Caki2 (cell line): ENCODE measurements at places on chromosomes 6 and 20.

DNA sequence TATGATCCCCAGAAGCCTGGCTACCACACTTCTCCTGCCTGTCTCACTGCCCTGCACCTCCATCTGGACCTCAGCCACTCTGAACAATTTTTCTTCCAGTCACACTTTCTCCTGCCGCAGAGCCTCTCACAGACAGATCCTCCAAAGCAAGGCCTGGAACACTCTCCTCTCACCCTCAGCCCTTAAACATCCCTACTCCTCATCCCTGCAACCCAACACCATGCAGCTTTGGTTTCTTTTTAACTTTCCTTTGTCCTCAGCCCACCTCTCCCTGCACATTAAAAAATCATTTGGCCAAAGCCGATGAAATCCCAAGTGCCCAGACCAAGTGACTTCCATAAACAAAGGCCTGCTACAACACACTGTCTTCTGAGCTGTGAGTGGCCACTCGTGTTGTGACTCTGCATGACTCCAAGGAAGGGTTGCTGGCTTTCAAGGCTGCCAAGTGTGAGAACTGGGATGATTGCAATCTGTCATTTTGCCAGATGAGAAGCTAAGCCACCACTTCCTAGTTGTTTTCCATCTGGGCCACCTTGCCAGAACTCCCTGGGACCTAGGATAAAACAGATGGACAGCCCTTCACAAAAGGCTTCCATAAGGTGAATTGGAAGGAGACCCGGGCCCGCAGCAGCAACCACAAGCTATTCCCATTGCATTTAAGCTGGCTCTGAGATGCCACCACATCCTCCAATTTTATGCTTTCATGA is 144.4 kb upstream of the SSTR4 start:
- DNase-seq: no peak

- peak; percentile 88 for DNase-seq
Observed at GRCh38 chr20:61185841-61186601, 66.0 kb upstream of the CDH4 start.

DNA sequence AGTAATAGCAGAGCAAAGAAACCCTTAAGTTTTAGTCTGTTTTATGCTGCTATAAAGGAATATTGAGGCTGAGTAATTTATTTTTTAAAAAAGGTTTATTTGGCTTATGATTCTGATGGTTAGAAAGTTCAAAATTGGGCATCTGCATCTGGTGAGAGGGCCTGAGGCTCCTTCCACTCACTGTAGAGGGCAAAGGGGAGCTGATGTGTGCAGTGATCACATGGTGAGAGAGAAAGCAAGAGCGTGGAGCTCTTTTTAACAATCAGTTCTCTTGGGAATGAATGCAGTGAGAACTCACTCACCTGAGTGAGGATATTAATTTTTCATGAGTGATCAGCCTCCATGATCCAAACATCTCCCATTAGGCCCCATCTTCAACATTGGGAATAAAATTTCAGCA is 36.4 kb upstream of the SAMD3 start:
- DNase-seq: no peak

DNA sequence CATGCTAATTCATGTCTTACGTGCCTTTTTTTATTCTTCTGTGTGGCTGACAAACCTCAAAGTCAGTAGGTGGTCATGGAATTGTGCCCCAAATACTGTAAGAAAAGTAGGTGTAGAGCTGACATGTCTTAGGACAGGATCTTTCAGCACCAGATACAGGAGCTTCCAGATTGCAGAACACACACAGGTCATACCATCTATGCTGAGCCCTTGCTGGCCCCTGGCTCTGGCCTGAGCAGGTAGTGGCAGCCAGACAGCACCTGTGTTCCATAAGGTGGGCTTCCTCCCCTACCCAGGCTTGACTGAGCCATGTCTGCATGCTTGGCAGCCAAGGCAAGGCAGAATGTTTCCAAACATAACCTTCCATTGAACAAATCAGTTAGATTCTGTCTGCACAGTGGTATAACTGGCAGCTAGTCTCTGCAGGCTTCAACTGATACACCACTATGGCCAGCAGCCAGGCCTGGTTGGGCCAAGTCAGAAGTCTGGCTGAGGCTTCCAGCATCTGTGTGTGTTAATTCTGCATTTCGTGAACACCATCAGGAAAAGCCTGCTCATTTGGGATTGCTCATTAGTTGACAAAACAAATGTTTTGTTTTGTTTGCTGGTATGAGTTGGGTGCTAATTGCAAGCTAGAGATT is 366.5 kb downstream of the FOXA2 start:
- no peak for DNase-seq

DNA sequence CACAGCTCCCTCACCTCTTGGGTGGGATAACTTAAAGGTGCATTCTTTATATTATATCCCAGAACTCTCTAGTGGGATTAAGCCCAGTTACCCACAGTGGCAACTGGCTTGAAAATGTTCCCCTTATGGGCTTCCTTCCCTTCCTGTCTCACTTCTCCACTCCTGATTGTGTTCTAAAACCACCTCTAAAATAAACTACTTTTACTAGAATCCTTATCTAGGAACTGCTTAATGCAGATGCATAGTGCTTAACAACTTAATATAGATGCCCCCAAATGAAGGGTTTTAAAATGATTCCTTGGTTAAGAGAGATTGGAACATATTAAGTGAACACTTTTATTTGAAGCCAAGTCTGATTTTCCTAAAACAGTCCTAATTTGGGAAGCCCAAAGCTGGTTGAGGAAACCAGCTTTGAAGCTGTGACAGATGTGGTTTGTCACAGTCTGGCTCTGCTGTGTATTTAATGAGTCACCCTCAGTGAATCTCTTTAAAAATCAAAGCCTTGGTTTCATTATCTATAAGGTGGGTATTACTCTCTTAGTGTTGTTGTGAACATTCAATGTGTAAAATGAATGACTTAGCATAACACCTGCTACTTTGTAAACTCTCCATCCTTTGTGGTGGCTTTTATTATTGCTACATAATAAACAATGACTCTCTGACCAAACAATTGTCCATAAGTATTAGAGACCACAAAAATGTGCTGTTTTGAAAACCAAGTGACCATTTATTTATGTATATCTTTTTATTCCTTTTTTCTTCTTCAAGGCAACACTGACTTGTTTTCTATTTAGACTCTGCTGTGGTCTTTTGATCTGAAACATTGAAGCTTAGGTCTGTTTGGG is 24.4 kb downstream of the PLCB1 start:
- peak; percentile 22 for DNase-seq

GRCh38 chr6:143125455-143125854 is 64.8 kb downstream of the AIG1 start:
- DNase-seq: no peak

- no peak for DNase-seq
Observed at GRCh38 chr6:132750455-132751248, 7.1 kb downstream of the VNN2 start.
